EL (cell line): ENCODE measurements at places on chromosomes 3 and 15.
A peak's percentile ranks its signal among the peaks of the same experiment; 100 is the strongest.

- DNase-seq: no peak
Observed at GRCh38 chr3:11626084-11626463, 17.6 kb downstream of the VGLL4 start.

- no peak for DNase-seq
Observed at GRCh38 chr3:66586853-66587252, 86.0 kb upstream of the LRIG1 start.

DNA sequence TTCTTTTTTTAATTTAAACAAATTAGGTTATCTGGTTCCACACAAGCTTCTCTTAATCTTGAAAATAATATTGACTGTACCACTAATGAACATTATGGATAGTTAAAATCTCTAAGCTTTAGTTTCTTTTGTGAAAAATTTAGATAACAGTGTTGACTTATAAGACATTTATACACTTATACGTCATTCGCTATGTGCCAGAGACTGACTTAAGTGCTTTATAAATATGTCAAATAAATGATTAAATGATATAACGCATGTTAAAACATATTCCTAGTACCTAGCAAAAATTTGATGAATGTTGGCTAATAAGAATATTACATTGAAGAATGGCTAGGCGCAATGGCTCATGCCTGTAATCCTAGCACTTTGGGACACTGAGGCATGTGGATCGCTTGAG, 96.3 kb downstream of the PCCB start:
- DNase-seq: no peak

- no peak for DNase-seq
Observed at GRCh38 chr3:109278141-109278540, 38.2 kb downstream of the DPPA2 start.

DNA sequence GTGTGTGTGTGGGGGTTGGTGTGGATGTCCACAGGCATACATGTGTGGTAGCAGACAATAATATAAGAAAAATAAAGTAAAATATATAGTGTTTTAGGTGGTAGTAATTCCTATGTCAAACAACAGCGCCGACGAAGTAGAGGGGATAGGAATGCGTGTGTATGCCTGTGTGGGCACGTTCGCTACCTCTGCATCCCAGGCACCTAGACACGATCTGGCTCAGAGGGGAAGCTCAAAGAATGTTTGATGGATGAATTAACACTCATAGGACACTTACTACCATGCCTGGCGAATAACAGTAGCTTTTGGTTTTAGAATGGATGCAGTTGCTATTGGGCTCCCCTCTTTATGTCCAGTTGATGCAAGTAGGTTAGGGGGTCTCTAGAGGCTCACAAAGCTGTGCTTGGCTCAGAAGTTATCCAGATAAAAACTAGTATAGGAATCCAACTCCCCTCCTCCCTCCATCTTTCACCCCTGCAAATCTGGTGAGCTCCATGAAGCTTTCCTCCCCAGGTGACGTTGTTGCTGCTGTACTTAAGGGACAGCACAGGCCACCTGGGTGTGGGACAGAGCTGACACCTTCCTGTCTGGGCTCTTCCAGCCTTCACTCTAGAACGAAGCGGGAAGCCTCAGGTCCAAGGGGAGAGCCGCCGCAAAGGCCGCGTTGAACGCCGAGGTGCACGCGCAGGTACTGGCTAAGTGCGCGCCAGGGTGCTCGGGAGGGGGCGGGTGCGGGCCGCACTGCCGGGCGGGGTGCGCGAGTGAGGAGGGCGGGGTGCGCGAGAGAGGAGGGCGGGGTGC, 192.6 kb upstream of the LYSMD4 start:
- DNase-seq: no peak

GRCh38 chr15:43218908-43219706, 1.7 kb downstream of the EPB42 start:
- DNase-seq: peak; percentile 48

DNA sequence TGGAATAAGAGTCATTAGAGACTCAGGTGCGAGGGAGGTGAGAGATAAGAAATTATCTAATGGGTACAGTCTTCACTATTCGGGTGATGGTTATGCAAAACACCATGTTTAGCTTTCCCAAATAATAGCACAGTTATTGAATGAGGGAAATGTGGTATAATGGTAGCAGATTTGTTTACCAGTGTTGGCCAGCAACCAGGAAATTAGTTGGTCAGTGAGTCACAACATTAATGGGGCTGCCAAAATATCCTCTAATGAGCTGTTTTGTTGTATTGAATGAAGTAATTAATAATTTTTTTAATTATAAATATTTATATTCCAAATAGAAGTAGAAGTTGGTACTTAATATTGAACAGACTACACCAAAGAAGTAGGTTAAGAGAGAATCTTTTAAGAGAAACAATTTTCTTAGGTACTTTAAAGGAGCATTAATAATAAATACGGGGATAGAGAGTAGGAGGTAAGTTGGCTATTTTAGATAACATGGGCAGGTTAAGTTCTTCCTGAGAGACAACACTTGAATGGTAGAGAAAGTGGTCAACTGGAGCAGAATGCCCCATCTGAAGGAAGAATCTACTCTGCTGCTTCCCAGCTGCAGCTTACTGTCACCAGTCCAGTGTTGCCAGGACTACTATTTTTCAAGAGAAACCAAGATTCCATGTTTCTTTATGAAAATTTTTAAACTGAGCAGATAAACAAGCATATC, 218.8 kb downstream of the UBE2E2 start:
- no peak for DNase-seq

DNA sequence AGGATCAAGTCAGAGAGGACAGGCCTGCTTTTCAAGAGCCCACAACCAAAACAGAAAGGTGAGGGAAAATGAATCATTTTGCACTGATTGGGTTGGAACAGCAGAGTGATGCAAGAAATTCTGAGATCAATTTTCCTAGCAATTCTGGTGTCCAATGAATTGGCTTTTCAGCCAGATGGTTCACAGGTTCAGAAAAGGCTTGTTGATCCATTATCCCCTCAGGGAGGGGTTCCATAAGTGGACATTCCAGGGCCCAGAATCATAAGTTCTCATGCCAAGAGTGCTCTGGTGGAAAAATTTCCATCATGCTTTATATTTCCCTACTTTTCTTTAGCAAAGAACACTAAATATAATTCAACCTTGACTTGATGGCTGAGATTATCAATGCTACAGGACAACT, 16.2 kb downstream of the RBP2 start:
- DNase-seq: no peak

- DNase-seq: no peak
Observed at GRCh38 chr3:131975047-131975446, 59.8 kb downstream of the CPNE4 start.

DNA sequence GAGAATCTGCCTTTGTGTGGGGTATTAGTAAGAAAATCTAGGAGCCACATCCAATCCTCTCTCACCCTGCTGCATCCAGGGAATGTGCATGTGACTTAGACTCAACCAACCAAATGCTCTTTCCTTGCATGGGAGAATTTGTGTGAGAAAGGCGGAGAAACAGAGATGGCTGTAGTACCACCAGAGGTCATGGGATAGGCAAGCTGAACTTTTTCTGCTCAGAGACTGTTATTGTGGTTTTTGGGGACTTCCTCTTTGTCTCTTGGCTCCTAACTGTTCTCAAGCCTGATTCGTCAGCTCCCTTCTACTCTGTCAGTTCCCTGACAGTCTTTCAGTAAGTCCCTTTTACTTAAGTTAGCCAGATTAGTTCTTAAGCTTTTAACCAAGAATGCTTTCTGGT, 2.6 kb upstream of the ZSCAN2 start:
- DNase-seq: no peak

DNA sequence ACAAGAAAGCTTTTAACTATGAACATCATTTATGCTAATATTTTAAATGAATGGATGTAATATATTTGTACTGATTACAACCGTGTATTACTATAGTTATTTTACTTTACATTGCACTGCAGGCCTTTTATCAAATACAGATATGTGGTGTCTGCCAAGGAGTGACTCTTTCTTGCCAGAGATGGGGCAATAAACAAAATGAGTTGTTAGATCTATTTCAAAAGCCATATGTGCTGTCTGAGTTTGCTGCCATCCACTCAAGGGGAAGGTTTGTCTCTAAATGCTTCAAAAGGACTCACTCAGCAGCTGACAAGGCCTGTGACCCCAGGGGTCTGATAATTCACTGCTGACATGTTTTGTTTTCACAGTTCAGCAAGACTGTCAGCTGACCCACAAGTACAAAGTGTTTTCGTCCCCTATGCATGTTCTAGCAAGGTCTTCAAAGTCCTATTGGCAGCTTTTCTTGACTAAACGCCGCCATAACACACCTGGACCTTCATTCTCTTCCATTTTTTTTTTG, 41.3 kb upstream of the ZBED2 start:
- no peak for DNase-seq

DNA sequence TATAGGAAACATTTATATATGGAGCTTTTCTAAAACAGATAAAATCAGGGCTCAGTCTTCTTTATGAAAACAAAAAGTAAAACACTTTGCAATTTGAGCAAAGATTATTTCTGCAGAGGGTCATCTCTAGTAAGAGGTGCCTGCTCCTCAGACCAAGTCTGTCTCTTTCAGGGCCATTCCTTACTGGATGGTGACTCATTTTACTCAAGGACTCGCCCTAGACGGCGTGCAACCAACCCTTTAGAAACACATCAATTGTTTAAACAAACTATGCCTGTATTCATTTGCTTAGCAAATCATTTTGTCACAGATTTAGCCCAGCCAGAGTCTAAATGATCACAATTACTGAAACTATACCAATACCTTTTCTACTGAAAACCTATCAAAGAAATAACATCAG, 242.8 kb upstream of the ICE2 start:
- DNase-seq: peak; percentile 11

DNA sequence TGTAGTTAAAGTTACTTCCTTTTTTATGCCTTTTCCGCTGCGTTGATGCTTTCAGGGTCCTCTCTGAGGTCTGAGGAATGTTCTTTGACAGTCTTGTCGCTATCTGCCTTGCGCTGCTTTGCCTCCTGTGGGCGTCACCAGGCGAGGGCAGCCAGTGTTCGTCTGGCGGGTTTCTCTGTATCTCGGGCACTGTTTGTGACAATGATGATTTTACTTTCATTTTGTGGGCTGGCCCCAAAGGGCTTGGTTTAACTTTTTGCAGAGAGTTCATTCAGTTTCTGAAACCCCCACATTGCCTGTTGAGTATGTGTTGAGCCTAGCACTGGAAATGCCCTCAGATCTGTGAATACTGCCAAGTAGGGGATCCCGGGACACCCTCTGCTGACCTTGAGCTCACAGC, 24.6 kb upstream of the SACM1L start:
- DNase-seq: no peak

DNA sequence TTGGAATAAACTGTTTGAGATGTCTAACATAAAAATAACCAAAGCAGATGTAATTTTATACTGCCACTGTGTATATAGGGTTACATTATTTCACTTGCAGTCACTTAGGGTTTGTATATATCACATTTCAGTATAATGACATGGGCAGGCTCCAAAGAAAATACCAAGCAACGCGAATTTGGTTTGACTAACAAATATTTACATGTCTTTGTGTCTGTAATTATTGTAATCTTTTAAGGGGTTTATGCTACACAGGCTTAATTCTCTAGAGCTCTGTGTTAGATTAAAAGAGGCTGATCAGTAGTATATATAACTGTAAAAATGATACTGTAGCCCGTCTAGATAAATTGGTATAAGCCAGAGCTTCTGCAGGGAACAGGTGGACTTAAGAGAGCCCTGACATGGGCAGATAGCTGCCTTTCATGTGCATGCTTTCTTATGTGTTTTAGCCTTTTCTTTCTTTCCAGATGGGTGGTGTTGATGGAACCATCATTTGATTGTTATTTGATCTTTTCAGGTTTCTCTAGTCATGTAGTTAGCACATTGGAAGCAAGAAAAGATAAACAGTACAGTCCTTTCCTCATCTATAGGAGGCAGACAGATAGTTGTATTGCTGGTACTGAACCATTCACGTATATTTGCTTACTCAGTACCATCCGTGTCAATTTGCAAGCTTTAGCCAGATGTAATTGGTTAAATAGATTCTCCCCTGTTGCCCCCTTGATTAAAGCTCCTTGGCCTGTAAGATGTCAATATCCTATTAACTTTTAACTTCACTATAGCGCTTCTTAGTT, 86.1 kb downstream of the GALK2 start:
- no peak for DNase-seq

DNA sequence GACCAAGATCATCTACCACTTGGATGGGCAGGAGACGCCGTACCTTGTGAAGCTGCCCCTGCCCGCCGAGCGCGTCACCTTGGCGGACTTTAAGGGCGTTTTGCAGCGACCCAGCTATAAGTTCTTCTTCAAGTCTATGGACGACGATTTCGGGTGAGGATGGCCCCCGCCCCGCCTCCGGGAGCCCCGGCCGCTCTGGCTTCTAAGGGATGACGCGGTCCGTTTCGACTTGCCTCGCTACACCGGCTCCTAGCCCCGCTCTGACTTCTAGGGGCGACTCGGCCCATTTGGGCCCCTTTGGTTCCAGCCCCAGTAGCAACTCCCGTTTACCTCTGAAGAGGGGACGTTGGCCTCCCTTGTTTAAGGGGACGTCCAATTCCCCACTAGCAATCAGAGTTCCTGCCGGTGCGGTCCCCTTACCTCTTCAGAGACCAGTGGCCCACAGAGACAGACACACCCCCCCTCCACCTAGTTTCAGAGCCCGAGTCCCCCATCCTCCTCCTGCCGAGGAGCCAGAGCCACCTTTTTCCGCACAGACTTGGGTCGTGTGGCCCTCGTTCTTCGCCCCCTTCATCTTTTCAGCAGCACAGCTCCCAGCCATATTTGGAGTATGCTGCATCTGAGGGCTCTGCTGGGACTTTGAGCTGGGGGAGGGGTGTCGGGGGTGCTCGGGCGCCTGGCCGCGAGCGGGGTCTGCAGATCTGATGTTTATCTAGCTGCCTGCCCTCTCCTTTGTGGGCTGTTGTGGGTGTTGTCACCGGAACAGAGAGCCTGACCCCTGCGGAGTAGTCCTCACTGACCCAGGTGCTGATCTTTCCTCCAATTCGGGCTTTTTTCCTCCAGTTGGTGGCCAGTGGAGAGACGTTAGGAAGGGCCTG, 706 bp downstream of the DVL3 start:
- DNase-seq: peak; percentile 42

DNA sequence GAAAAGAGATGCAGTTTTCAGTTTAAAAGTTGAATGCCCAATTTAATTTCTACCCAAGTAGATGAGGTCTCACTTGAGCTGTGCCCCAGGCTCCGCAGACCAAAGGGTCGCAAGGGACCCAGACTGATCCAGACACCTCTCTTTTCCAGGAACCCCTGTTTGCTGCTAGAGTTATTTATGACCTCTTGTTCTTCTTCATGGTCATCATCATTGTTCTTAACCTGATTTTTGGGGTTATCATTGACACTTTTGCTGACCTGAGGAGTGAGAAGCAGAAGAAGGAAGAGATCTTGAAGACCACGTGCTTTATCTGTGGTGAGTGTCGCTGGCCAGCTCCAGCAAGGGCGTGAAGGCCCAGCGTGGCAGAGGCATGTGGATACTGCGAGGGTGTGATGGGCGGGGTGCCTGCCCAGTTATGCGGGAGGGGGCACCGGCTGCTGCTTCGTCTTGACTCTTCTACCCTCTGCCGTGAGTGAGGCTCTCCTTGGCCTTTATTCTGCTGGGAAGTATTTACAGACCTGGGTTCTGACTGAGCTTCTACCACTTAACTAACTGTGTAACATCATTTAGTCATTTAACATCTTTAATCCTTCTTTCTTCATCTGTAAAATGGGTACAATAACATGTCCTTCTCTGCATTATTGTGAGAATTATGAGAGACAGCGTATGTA, 164.2 kb upstream of the BHLHE40 start:
- no peak for DNase-seq

GRCh38 chr3:39108200-39108710, 775 bp downstream of the TTC21A start:
- DNase-seq: no peak

GRCh38 chr15:66682246-66682645, 19.8 kb upstream of the SMAD6 start:
- no peak for DNase-seq
